ENCODE measurements at places on chromosomes 5 and 9. TPM values are rescaled to one million over a fixed set of nuclear protein-coding genes. Genes with fewer than 3 reads are reported as not detected.

FAM120AOS gene
- 19.9 TPM for total RNA-seq

INPP5E gene
- 8.1 TPM for total RNA-seq

FREM1 gene
- total RNA-seq, result not detected

ECM2 gene
- not detected for total RNA-seq

F2R gene
- total RNA-seq, result 222 TPM

AGXT2 gene
- total RNA-seq, result not detected

MAMDC2 gene
- total RNA-seq, result 31.2 TPM

PCA3 gene
- total RNA-seq, result under 0.01 TPM

CNTLN gene
- 6.6 TPM for total RNA-seq

IFNA21 gene
- total RNA-seq, result not detected

SLC45A2 gene
- not detected for total RNA-seq

KCNIP1 gene
- 0.32 TPM for total RNA-seq

GAS1 gene
- 0.63 TPM for total RNA-seq

SCGB3A2 gene
- total RNA-seq, result not detected

FBP2 gene
- not detected for total RNA-seq

CMYA5 gene
- total RNA-seq, result not detected

DMRT2 gene
- not detected for total RNA-seq

SPARC gene
- total RNA-seq, result 760 TPM

CDH12 gene
- not detected for total RNA-seq

SPATA31D4 gene
- total RNA-seq, result not detected

BSPRY gene
- total RNA-seq, result not detected

PTPA gene
- total RNA-seq, result 77.2 TPM

IFNA2 gene
- not detected for total RNA-seq

FAM153A gene
- total RNA-seq, result not detected

DCAF12 gene
- 17.9 TPM for total RNA-seq

PGM5 gene
- 108 TPM for total RNA-seq

TSSK1B gene
- total RNA-seq, result not detected

SUB1 gene
- total RNA-seq, result 201 TPM

CYLC2 gene
- total RNA-seq, result not detected

CCL27 gene
- total RNA-seq, result 0.16 TPM

CCNI2 gene
- 0.06 TPM for total RNA-seq

TAF1L gene
- not detected for total RNA-seq

CDC26 gene
- 39.3 TPM for total RNA-seq

FBXO4 gene
- total RNA-seq, result 8.1 TPM

CDKN2B gene
- total RNA-seq, result 3.1 TPM

ADAMTS12 gene
- total RNA-seq, result 0.65 TPM

CCDC187 gene
- not detected for total RNA-seq

LHX3 gene
- not detected for total RNA-seq

CLTA gene
- total RNA-seq, result 282 TPM

CTNND2 gene
- total RNA-seq, result not detected

CFAP77 gene
- not detected for total RNA-seq

NKD2 gene
- total RNA-seq, result 3.1 TPM

PRSS3 gene
- total RNA-seq, result 3.9 TPM

FYB1 gene
- under 0.01 TPM for total RNA-seq

SH3RF2 gene
- total RNA-seq, result 0.88 TPM

FGFR4 gene
- total RNA-seq, result 3.6 TPM

QRFP gene
- total RNA-seq, result not detected

PCDHA10 gene
- total RNA-seq, result 0.13 TPM

NDST1 gene
- total RNA-seq, result 57.0 TPM

TAF11L5 gene
- not detected for total RNA-seq

BTNL3 gene
- not detected for total RNA-seq

PRDM9 gene
- not detected for total RNA-seq

WDR38 gene
- total RNA-seq, result not detected

MARCHF3 gene
- total RNA-seq, result 41.4 TPM

SPINK4 gene
- not detected for total RNA-seq

AHRR gene
- 3.5 TPM for total RNA-seq

SV2C gene
- total RNA-seq, result not detected

All from bladder microvascular endothelial cell (primary cell).